ENCODE measurements at places on chromosomes 1 and 21.

DNA sequence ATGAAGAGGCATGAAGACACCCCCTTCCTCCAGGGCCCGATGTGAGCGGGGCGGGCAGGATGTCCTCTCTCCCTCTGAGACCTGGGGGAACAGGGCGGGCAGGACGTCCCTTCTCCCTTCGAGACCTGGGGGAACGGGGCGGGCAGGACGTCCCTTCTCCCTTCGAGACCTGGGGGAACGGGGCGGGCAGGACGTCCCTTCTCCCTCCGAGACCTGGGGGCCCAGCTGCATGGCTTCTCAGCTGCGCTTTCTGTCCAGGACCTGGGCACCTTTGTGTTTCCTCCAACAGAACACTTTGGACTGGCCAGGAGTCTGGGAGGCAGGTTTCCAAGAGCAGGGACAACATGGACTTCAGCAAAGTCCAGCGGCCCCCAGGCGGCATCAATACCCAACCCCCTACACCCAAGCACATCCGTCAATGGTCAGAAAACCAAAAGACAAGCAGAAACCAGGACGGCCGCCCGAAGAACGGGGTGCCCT, 30.8 kb upstream of the ADARB1 start:
- H3K4me1 ChIP-seq, result no peaks in the 10 kb centered on the region
- no peaks in the 10 kb centered on the region for H3K27me3 ChIP-seq
- no peak overlapping the region for H3K27ac ChIP-seq

GRCh38 chr21:44730028-44730395, 18.6 kb upstream of the TSPEAR start:
- H3K27me3 ChIP-seq, result no peaks in the 10 kb centered on the region
- H3K4me3 ChIP-seq, result no peak overlapping the region
- H3K36me3 ChIP-seq, result no peaks in the 10 kb centered on the region
- no peaks in the 10 kb centered on the region for H3K4me1 ChIP-seq

- no peak overlapping the region for H3K27ac ChIP-seq
- no peak for DNase-seq
- no peaks in the 10 kb centered on the region for H3K4me1 ChIP-seq
- no peaks in the 10 kb centered on the region for H3K36me3 ChIP-seq
Measured at GRCh38 chr1:54453022-54453421, 46.8 kb upstream of the SSBP3 start.

DNA sequence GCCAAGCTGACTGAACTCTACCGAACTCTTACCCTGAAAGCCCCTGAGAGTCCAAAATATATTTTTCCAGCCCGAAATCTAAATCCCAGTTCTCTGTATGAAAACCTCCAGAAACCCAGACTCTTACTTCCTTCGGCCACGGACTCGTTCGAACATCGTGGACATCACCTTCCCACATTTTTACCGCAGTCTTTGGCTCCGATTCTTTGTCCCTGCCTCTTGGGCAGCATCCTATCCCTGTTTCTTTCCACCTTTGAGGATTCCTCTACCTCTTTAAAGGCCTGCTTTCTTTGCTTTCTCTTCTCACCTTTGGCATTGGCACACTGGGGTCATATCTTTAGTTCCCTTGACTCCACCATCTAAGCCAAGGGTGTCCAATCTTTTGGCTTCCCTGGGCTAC, 932 bp upstream of the USP24 start:
- no peaks in the 10 kb centered on the region for H3K27me3 ChIP-seq
- peak overlapping the region; percentile 93 for H3K27ac ChIP-seq
- no peaks in the 10 kb centered on the region for H3K36me3 ChIP-seq

DNA sequence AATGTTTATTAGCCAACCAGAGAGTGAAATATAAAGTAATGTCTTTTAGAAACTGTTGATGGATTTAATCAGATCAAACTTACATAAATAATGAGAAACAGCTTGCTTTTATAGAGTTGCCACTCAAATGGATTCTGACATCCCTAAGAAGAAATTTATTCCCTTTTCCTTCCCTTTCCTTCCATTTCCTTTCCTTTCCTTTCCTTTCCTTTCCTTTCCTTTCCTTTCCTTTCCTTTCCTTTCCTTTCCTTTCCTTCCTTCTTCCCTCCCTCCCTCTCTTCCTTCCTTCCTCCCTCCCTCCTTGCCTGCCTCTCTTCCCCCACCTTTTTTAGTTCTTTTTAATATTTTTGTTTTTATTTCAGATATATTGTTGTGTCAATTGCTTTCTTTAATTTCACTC, 27.3 kb downstream of the PRRX1 start:
- no peaks in the 10 kb centered on the region for H3K4me1 ChIP-seq
- no peaks in the 10 kb centered on the region for H3K36me3 ChIP-seq
- H3K27me3 ChIP-seq, result peaks cover 2% of the 10 kb centered on the region
- no peak for DNase-seq
- H3K4me3 ChIP-seq, result no peak overlapping the region

GRCh38 chr1:232047473-232047872, 420.9 kb downstream of the DISC1 start:
- no peaks in the 10 kb centered on the region for H3K4me1 ChIP-seq
- DNase-seq, result no peak
- no peaks in the 10 kb centered on the region for H3K36me3 ChIP-seq
- H3K27me3 ChIP-seq, result no peaks in the 10 kb centered on the region

DNA sequence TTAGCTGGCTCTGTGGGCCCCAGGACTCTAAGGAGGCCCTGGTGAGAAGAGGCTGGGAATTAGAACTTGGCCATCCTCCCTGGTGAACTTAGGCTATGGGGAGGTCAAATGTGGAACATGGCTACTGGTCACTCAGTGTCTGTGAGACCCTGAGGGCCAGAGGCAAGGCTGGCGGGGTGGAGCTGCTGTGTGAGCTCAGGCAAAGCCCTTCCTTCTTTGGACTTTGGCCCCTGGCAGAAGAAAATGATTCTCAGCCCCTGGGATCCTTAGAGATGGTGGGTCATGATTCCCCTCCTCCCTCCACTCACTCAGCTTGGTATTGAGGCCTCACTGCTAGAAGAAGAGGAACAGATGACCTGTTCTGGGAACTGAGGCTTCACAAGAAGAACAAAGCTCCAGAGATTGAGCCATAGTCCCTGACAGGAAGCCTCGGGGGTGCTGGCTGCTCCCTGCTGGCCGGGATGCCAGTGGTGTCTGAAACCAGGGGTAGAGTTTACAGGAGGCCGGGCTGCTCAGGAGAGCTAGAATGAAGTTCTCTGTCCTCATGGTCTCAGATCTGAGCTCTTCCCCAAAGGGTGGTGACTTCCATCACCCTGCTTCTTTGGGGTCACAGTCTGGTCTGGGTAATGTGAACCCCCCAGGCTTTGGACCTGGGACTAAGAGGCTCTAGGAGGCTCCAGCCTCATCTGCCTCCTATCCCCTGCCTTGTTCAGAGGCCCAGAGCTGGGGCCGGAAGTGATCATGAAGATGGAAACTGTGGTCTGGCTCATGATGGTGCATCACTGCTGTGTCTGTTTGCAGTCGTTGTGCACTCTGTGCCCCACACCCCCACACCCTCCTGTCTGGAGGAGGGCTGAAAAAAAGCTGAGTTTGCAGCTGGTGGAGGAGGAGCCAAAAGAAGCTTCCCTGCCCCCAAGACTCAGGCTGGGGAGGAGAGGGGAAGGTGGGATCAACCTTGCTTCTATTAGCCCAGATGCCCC, 905 bp downstream of the BTBD19 start:
- peak overlapping the region; percentile 6 for H3K4me3 ChIP-seq
- H3K27ac ChIP-seq, result peak overlapping the region; percentile 98
- DNase-seq, result peak; percentile 83
- H3K4me1 ChIP-seq, result peaks cover 60% of the 10 kb centered on the region

- H3K27me3 ChIP-seq, result no peaks in the 10 kb centered on the region
- no peaks in the 10 kb centered on the region for H3K4me1 ChIP-seq
- H3K36me3 ChIP-seq, result no peaks in the 10 kb centered on the region
- H3K27ac ChIP-seq, result no peak overlapping the region
Measured at GRCh38 chr1:27509127-27510080, 19.4 kb upstream of the WASF2 start.
